ENCODE measurements at places on chromosomes 5 and 9. TPM values are rescaled to one million over a fixed set of nuclear protein-coding genes. Genes with fewer than 3 reads are reported as not detected.

GRCh38 chr5:91706785-91707520 lies 323.8 kb upstream of the ARRDC3 start:
- no peak for DNase-seq

DNA sequence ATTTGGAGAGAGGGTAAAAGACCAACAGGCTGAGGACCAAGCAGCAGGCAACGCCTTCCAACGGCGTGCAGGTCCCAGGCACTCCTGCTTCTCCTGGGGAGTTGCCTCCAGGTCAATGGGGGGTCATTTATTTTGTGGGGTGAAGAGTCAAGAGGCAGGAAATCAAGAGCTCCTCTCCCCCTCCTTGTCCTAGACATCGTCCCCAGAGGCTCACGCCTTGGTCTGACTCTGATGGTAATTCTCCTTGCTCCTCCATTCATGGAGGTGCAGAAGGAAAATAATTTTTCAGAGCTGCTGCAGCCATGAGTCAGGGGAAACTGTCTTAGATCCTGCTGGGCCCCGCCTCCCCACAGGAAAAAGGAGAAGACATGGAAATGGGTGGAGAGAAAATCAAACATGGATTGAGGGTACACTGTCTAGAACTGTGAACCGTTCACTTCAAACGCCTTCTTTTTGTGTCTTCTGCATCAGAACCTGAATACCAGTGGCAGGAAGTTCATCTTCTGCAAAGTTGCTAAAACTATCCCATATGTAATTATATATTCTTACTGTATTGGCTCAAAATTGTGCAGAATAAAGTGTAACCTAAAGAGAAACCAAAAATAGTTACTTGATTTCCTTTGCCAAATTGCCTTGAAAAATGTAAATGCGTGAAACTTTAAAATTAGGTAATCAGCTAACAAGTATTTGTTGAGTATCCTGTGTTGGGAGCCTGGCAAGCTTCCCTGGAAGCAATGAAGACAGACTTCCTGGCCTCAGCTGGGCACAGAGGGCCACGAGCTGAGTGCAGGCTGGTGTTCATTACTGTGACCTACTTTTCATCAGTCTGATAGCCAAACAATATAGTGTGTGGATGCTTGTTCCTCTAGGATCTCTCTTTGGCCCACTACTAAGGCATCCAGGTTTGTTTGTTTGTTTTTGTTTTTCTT lies 142.0 kb downstream of the CMYA5 start:
- DNase-seq = no peak

Gene MARCOL
- not detected for total RNA-seq

Gene MCIDAS
- total RNA-seq = 0.22 TPM

- DNase-seq = no peak
These were observed 588.3 kb downstream of the DNAH5 start for GRCh38 chr5:13356226-13356625.

Gene SCAI
- 4.3 TPM for total RNA-seq

Gene TCF7
- total RNA-seq = 3.5 TPM

Gene PCDHB4
- total RNA-seq = not detected

DNA sequence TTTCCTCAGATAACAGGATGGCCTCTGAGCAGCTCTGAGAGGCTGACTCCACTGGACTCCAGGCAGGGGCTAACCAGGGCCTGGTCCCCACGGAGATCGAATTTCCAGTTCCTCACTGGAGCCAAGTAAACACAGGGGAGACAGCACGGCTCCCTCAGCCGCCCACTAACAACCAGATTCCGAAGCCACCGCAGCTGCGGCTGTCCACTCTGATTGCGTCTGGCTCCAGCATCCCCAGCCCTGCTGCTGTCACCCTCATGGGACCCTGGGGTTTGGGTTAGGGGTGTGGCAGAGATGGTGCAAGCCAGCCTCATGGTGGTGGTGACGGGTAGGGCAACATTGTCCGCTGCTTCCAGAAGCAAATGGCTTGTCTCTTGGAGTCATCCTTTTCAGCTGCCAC lies 172.6 kb downstream of the RGS3 start:
- DNase-seq = no peak

Gene TMEM232
- 0.86 TPM for total RNA-seq

DNA sequence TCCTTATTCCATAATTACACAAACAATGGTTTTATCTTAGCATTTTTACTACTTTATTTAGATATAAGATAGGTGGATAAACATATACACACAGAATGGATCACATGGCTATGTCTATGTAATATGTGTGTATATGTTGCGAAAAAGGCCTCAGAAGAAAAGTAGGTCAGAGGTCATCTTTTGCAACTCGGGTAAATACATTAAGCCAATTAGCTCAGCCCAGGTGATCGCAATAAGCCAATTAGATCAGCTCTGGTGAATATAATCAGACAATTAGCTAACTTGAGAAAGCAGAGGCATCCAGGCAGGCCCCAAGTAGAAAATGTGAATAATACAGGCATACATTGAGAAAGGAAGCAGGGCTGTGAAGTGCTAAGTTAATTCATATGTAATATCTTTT lies 24.3 kb downstream of the SLCO4C1 start:
- no peak for DNase-seq

Gene IL3
- total RNA-seq = not detected

Data from epithelial cell of proximal tubule (primary cell).